ENCODE measurements at places on chromosomes 6 and 20.
A peak's percentile ranks its signal among the peaks of the same experiment; 100 is the strongest.

GRCh38 chr20:25281541-25281991, 33.7 kb downstream of the PYGB start:
- DNase-seq, result no peak

GRCh38 chr6:151661928-151662327, 145.6 kb upstream of the ESR1 start:
- no peak for DNase-seq

DNA sequence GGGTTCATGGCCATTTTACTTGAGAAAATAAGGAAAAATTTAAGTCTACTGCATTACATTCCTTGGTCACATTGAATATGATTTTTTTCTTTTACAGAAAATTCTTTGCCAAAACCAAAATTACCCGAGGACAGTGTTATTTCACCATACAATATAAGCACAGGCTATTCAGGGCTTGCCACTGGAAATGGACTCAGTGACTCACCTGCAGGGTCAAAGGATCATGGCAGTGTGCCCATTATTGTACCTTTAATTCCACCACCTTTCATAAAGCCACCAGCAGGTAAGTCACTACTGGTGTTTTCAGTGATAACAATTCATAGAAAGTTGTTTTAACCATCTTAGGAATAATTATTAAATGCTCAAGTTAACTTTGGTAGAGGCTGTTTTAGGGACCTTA, 16.2 kb downstream of the SOBP start:
- no peak for DNase-seq

GRCh38 chr6:13260101-13260598, 68.2 kb downstream of the TBC1D7 start:
- DNase-seq, result no peak

DNA sequence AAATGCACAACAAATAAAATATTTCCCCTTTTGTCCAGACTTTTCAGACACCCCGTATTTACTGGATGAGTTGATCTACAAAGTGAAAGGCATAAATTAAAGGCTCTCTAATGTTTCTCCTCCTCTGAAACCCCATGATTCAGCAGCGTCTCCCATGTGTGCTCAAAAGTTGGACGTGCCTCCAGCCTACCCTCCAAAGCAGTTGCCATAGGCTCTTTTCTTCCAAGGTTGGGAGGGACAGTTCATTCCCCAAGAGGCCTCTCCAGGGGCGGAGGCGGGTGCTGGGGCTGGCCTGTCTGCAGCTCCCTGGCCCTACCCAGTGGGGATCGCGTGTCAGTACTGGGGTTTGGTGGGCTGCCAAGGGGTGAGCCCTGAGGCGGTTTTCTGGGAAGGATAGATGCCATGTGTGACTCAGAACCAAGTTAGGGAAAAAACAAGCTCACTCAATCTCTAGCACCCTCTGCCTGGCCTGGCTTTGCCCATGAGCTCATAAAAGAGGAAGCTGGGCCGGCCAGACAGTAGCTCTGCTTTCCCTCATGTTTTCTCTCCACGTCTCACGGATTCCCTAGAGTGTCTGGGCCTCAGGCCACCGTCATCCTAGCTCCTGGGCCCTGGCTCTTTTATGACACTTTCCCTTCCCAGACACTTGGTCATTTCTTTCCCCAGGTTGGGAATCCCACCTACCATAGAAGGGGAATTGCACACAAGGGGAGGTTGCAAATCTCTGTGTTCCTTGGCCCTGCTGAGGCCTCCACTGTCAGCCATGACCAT, 8.0 kb upstream of the IER3 start:
- DNase-seq, result no peak

GRCh38 chr20:43736588-43737158, 9.9 kb upstream of the GTSF1L start:
- DNase-seq, result no peak

- no peak for DNase-seq
Observed at GRCh38 chr6:33198853-33199436, 1.5 kb downstream of the RXRB start.

DNA sequence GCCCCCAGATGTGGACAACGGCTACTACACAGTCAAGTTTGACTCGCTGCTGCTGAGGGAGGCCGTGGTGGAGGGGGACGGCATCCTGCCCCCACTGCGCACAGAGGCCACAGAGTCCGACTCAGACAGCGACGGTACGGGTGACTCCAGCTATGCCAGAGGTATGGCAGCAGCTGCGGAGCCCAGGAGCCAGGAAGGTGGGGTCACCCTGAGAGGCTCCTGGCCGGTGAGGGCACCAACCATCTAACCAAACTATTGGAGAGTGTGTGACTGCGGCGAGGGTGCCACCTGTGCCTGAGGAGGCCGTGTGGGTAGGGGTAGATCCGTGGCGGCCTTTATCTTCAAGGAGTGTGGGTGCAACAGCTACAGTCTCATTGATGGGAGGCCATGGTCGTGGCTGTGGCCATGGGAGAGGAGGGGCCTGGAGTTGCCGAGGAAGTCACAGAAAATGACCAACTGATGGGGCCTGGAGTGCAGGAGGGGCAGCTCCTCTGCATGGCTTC, 2.8 kb upstream of the LIME1 start:
- DNase-seq, result no peak

DNA sequence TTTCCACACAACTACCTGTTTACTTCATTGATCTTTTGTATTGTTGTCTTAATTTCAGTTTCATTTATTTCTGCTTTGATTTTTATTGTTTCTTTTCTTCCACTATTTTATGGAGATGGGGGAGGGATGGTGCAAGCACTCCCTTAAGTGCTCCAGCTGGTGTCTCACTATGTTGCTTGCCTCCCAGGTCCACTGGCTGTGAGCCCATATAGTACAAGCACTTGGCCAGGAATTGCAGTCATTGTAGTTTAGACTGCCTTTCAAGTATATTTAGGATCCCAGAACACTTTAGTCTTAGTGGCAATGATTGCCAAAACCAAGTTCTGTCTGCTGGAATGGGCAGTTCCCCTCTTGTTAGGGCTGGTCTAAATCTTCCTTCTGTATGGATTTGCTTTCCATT, 34.9 kb upstream of the MAN1A1 start:
- DNase-seq, result no peak

GRCh38 chr20:31705598-31706597, 16.8 kb downstream of the BCL2L1 start:
- no peak for DNase-seq

GRCh38 chr6:15791448-15792181, 128.8 kb upstream of the DTNBP1 start:
- DNase-seq, result no peak

- DNase-seq, result no peak
Observed at GRCh38 chr6:113539623-113540022, 317.5 kb upstream of the MARCKS start.

GRCh38 chr6:93823489-93823888, 404.1 kb upstream of the EPHA7 start:
- no peak for DNase-seq

DNA sequence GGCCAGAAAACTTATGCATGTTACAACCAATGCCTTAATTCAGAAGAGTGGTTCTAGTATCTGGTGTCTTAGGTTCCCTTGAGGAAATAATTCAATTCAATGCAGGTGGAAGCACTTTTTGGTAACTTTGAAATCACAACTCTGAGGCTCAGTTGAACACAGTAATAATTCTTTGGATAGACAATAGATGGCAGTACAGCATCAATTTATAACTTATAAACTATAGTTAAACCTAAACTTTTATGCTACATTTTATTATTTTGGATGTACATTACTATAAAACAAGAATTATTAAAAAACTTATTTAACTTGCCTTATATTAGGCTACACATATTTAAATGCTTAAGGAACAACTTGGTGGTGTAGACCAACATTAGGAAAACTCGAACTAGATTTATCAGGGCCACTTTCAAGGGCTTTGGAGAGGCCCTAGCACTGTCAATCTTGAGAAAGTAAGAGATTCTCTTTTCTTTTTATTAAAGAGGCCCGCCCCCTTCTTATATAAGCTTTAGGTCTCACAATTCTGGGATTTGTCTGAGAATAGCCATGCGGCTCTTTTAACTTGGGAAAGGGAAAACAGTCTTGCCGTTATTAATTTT, 85.9 kb downstream of the CRYBG1 start:
- DNase-seq, result peak; percentile 46

- no peak for DNase-seq
Observed at GRCh38 chr6:20715135-20715806, 181.0 kb downstream of the CDKAL1 start.

DNA sequence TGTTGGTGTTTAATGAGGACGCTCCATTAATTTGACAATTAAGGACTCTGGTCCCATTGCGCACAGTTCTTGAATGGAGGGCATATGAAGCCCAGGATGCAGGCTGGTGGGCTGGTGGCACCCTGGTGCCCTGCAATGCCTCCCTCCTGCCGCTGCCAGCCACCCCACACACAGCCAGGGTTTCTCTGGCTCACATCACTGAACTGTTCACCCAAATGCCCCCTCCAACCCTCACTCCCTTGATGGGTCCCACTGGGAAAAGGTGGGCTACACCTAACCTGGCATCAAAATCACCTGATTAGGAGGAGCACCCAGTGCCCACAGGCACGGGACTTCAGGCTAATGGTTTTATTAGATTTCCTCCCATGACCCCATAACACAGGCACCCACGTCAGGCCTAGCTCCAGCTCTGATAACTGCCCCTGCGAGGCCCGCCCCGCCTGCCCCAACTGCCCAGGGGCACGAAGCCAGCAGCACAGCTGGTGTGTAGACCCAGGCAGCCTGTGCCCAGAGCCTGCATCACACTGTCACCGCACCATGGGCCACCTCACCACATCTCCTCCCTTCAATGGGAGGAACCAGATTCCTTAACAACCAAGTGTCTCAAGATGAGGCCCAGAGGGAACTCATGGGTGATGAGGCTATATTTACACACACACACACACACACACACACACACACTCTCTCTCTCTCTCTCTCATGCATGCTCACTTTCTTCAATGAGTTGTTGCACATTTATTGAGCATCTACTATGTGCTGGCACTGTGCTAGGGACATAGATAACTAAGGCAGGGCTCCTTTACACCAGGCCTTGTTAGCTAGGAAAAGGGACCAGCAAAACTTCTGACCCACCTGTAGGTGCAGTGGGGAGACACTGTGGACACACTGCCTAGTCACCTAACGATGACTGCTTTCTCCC, 107.3 kb downstream of the NOL4L start:
- no peak for DNase-seq

DNA sequence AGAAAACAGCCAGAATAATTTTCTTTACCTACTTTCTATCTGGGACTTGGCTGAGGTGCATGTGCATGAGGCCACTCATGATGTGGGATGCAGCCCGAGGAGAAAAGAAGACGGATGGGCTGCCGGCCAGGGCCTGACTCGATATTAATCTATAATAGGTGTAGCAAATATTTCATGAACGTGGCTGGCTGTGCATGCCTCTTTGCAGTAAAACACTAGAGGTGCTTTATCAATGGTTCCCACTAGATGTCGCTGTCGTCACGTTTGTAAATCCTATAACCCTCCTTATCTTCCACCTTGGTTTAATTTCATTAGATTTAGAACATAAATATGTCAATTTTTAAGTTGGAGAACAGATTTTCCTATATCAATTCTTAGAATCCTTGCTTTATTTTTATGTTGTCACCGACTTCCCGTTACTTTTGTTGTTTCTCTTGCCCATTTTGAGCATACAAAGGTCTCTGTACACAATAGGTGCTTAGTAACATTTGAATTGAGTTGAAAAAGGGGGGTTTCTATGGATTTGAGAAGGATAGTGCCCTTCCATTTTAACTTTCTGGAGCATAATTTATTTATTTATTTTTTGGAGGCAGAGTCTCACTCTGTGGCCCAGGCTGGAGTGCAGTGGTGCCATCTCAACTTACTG, 19.6 kb upstream of the FERMT1 start:
- DNase-seq, result peak; percentile 19

GRCh38 chr20:21515300-21516179, 1.7 kb upstream of the NKX2-2 start:
- no peak for DNase-seq

DNA sequence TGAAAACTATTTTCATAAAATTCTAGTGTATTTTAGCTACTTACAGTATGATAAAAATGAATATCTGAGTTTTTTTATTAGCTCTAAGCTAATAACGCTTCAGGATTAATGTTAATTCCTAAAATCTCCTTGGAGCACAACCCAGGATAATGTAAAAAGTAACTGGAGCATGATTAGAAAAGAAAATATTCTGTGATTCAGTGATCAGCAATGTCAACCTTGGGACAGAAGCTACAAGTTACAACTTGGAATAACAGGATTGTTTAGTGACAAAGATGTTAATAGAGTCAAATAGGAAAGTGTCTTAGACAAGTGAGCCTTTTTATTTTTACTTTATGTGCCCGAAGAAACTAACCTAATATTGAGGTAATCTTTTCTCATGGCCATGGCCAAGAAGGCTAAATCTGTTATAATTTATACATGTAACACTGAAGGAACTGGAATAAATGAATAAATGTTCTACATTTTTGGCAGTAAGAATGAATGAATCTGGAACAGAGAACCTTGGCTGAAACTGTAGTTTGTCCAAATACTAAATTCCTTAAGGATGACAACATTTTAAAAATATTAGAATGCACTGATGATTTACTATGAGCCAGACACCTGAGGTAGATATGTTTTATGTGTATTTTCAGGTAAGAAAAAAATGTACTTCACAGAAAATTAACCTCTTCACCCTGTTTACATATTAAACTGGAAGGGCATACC, 994.0 kb downstream of the GRIK2 start:
- no peak for DNase-seq

All from CD4-positive, alpha-beta memory T cell (primary cell).